ENCODE measurements at places on chromosomes 13 and 19.

DNA sequence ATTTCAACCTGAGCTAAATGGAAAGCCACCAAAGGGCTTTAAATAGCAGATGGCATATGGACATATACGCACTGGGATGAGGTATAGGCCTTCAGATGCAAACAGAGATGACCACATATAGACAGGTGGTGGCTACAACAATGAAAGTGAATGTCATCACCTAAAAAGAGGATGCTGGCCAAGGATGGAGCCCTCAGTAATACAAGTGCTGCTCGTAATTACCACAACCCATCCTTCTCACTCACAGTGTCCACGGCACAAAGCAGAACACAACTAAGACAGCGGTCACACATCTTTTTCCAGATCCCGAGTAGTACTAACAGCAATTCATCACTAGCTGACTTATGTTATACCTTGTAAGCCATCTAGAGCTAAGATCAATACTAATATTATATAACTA, 18.2 kb upstream of the DOCK9 start:
- DNase-seq, result no peak

- no peak for DNase-seq
These were observed 496 bp downstream of the ZNF574 start for GRCh38 chr19:42076380-42076944.

DNA sequence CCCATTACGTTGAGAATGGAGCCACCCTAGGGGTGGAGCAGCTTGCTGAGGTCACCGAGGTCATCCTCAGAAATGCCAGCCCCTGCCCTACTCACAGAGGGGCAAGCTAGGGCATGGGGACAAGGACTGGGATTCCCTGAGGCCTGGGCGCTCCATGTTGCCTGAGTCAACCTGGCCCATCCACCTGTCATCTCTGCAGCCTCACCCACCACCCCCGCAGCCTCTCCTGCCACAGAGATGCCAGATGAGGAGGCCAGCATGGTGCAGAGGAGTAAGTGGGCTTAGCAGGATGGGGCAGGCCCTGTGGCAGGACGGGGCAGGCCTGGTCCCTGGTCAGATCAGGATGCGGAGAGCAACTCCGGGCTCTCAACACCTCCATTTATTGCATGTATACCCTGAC, 9.5 kb downstream of the NKPD1 start:
- DNase-seq, result no peak

DNA sequence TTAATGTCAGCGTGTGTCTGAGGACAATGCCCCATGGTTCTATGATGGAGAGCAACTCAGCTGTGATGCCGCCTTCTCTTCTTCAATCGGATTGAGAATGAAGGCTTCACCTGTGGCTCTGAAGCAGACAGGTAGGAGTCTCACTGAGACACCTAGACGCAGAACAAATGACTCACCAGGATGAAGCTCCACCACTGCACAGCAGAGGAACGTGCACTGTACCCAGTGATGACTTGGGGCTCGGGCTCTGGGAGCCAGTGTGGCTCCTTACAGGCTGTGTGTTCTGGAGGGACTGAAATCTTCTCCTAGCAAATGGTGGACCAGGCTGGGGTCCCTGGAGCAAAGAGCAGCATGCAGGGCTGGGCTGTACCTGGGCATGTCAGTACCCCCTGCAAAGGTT, 44.0 kb downstream of the CCDC70 start:
- no peak for DNase-seq

- DNase-seq, result no peak
These were observed 1.0 kb downstream of the SMIM24 start for GRCh38 chr19:3479177-3479833.

GRCh38 chr13:112142401-112142930, 75.5 kb downstream of the SOX1 start:
- DNase-seq, result no peak

DNA sequence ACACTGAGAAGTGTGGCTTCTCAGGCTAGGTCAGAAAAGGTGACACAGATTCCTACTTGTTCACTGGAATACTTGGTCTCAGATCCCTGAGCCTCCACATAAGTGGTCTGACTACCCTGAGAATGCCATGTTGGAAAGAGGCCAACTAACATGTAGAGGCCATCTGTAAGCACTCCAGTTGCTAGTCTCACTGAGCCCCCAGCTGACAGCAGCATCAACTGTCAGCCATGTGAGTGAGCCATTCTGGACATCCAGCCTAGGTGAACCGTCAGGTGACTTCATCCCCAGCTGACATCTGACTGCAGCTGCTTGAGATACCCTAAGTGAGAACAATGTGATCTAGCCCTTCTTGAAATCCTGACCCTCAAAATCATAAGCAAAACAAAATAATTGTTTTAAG, 18.1 kb upstream of the ARL11 start:
- peak; percentile 11 for DNase-seq

DNA sequence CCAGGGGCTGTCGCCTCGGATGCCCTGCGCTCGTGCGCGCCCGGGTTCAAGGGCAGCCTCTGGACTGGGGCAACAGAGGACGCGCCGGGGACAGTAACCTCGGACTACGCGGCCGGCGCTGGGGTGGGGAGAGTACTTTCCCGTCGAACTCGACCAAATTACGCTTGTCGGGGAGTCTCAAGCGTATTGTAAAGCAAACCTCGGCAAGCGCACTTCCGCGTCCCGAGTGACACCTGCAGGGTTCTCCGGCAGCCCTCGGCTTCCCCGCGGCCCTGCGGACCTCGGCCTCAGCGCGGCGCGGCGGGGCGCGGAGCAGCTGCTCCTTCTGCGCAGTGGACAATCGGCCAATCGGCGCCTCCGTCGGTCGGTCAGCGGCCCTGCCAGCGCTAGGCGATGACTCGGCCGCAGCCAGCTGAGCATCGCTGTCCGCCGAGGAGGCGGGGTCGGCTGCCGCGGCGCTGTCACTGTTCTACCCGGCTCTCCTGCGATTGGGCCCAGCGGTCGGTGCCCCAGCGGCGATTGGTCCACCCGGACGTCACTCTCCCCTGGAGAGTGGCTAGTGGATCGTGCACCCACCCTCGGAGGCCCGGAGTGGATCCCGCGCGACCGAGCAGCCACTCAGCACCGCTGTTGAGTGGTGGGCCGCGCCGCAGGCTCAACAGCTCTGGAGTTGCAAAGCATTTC, at the start of gene SLC46A3:
TSS of gene SLC46A3 (minus strand) at position 428 of the 684 bp plus-strand sequence. CDS start 972 bp downstream, outside the sequence.
- peak; percentile 97 for DNase-seq

DNA sequence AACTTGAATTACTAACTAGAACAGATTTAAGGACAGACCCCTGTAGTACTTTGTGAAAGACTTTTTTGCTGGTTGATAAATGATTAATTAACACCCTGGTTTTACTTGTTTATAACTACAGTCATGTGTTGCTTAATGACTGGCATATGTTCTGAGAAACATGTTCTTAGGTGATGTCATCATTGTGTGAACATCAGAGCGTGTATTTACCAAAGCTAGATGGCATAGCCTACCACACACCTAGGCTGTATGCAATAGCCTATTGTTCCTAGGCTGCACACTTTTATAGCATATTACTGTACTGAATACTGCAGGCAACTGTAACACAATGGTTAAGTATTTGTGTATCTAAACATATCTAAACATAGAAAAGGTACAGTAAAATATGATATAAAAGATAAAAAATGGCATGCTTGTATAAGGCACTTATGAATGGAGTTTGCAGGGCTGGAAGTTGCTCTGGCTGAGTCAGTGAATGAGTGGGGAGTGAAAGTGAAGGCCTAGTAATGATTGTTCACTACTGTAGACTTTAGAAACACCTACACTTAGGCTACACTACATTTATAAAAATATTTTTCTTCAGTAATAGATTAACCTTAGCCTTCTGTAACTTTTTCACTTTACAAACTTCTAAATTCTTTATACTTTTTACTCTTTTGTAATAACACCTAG, 260.3 kb downstream of the KCNRG start:
- DNase-seq, result no peak

GRCh38 chr13:112351825-112352224, 24.3 kb upstream of the SPACA7 start:
- DNase-seq, result no peak

DNA sequence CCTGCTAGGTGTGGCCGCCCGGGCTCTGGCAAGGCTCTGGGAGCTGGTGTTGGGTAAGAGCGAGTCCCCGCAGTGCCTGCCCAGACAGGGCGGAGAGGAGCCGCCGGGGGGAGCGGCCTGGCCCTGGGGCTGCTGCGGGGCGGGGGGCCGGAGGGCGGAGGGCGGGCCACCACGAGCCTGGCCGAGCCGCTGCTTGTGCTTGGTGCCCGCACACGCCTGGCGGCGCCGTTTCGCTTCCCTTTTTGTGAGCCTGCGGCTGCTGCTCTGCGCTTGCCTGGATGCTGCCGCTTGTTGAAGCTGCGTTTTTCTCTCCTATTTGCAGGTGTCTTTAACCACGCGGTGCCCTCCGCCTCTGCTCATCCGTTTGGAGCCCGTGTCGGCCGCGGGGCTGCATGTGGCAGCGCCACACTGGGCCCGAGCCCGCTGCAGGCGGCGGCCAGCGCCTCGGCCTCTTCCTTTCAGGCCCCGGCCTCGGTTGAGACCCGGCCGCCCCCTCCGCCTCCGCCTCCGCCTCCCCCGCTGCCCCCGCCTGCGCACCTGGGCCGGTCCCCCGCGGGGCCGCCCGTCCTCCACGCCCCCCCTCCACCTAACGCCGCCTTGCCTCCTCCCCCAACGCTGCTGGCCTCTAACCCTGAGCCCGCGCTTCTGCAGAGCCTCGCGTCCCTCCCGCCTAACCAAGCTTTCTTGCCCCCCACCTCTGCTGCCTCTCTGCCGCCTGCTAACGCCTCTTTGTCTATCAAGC, 8.5 kb downstream of the PLEKHJ1 start:
- no peak for DNase-seq

DNA sequence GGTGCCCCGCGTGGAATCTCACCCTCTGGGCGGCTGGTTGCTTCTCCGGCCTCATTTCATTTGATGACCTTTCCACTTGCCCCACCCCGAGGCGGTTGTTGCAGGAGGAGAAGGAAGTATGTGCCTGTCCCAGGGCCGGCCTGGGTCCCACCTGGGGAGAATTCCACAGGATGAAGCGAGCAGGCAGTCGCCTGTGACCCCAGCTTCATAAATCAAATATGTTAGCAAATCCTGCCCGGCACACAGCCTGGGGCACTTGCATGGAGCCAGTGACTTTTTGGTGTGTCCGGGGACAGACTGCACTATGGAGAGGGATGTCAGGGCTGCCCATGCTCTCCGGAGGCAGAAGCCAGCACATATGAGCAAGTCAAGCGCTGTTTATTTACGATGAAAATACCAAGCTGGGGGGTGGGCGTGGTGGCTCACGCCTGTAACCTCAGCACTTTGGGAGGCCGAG, 19.7 kb upstream of the ZBTB7A start:
- peak; percentile 1 for DNase-seq

- peak; percentile 37 for DNase-seq
These were observed 9.2 kb downstream of the SHD start for GRCh38 chr19:4288091-4288777.

GRCh38 chr13:44280456-44280855, 93.2 kb upstream of the SERP2 start:
- DNase-seq, result peak; percentile 68

GRCh38 chr13:22561581-22561980, 619.2 kb upstream of the SGCG start:
- DNase-seq, result peak; percentile 62
